ENCODE measurements at places on chromosomes 4 and X. TPM values are rescaled to one million over a fixed set of nuclear protein-coding genes. Genes with fewer than 3 reads are reported as not detected.

L1CAM gene
- total RNA-seq: 20.3 TPM

NLGN3 gene
- 0.84 TPM for total RNA-seq

KLB gene
- total RNA-seq: 0.13 TPM

SMC1A gene
- 46.0 TPM for total RNA-seq

ATOH1 gene
- total RNA-seq: not detected

VEGFC gene
- total RNA-seq: 11.9 TPM

AKAP14 gene
- total RNA-seq: not detected

MAGEB6B gene
- not detected for total RNA-seq

TRMT44 gene
- 9.4 TPM for total RNA-seq

MAGIX gene
- total RNA-seq: 3.0 TPM

ZNF711 gene
- 0.74 TPM for total RNA-seq

CLCN5 gene
- 3.0 TPM for total RNA-seq

FOXP3 gene
- total RNA-seq: not detected

TCP11X2 gene
- not detected for total RNA-seq

ELK1 gene
- 38.7 TPM for total RNA-seq

CFAP99 gene
- 0.06 TPM for total RNA-seq

GAGE10 gene
- total RNA-seq: not detected

SSX2B gene
- not detected for total RNA-seq

SLC25A5 gene
- total RNA-seq: 725 TPM

PLAC1 gene
- 0.75 TPM for total RNA-seq

ZDHHC15 gene
- not detected for total RNA-seq

AMTN gene
- total RNA-seq: not detected

MAGEC1 gene
- total RNA-seq: 0.09 TPM

MAGEA2 gene
- 0.16 TPM for total RNA-seq

STK32B gene
- total RNA-seq: 15.9 TPM

ARL9 gene
- not detected for total RNA-seq

FAM50A gene
- total RNA-seq: 106 TPM

RLIM gene
- 18.5 TPM for total RNA-seq

PLXNB3 gene
- 3.6 TPM for total RNA-seq

BMPR1B gene
- total RNA-seq: 7.4 TPM

ARHGAP36 gene
- total RNA-seq: not detected

MECP2 gene
- total RNA-seq: 17.6 TPM

UGT2A1 gene
- total RNA-seq: not detected

F11 gene
- not detected for total RNA-seq

ETDA gene
- not detected for total RNA-seq

CLDN22 gene
- total RNA-seq: not detected

ARAP2 gene
- total RNA-seq: 0.35 TPM

FAT4 gene
- total RNA-seq: 2.4 TPM

HTATSF1 gene
- 46.3 TPM for total RNA-seq

TMPRSS11B gene
- not detected for total RNA-seq

C4orf50 gene
- not detected for total RNA-seq

FAM47A gene
- not detected for total RNA-seq

UNC5C gene
- total RNA-seq: not detected

DAPP1 gene
- not detected for total RNA-seq

GATA1 gene
- total RNA-seq: not detected

DMRTC1 gene
- not detected for total RNA-seq

ARX gene
- 0.39 TPM for total RNA-seq

GPRASP1 gene
- total RNA-seq: 0.22 TPM

CXCL1 gene
- 9.5 TPM for total RNA-seq

STOX2 gene
- total RNA-seq: 3.2 TPM

IQCM gene
- total RNA-seq: not detected

REELD1 gene
- total RNA-seq: not detected

All from A549 treated with GW870086 at 1 μM for 4 hours (cell line).